NCI-H2107 (cell line): ENCODE measurements at places on chromosomes 1 and 21.
A peak's percentile ranks its signal among the peaks of the same experiment; 100 is the strongest.

DNA sequence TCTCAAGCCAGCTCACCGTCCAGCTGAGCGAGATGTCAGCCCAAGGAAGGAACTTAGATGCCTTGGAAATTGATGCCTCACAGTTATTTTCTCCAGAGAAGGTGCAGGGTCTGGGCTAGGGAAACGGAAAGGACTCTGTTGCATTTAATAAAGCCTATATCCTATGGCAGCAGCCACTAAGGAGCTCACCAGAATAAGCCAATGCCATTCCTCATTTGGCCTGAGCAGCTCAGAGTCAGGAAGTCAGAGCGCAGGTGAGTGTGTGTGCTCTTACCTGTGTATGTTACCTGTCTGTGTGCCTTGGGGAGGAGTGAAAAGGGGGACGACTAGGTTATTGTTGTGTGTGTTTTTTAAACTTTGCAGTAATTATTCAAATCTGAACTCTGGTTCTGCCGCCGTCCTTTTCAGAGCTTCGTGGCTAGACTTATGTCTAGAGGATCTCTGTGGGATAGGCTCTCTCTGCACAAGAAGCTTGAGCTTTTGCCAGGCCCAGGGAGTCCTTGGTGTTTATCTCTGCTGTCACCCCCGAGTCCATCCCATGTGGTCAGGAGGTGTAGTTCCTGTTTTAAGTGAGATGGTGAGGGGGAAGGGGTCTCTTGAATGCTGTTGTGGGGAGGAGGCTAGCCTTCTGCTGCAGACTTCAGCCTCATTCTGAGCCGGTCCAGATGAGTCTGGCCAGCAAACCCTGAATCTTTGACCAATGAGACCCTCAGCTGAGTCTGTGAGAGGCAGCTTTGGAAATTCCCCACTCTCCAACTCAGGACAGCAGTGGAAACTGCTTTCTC, 2.4 kb downstream of the TMCC2 start:
- DNase-seq = no peak

GRCh38 chr21:38178653-38179470, 77.9 kb upstream of the KCNJ15 start:
- no peak for DNase-seq

GRCh38 chr21:33846141-33846540, 69.5 kb downstream of the ATP5PO start:
- no peak for DNase-seq

- no peak for DNase-seq
These were observed 28.5 kb upstream of the XPR1 start for GRCh38 chr1:180603223-180603849.

DNA sequence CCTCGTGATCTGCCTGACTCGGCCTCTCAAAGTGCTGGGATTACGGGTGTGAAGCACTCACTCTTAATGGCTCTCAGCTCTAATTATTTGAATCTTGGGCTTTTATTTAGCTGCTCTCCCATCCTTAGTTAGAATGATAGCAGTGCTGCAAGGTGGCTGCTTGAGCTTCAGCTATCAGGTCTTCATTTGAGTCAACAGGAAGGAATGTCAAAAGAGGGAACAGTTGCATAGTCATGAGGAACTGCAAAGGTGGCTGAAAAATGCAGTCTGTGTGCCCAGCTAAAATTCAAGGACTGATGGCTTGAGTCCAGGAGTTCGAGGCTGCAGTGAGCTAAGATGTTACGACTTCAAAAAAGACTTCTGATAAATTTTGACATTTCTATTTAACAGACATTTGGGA, 55.6 kb downstream of the UCK2 start:
- DNase-seq = no peak

DNA sequence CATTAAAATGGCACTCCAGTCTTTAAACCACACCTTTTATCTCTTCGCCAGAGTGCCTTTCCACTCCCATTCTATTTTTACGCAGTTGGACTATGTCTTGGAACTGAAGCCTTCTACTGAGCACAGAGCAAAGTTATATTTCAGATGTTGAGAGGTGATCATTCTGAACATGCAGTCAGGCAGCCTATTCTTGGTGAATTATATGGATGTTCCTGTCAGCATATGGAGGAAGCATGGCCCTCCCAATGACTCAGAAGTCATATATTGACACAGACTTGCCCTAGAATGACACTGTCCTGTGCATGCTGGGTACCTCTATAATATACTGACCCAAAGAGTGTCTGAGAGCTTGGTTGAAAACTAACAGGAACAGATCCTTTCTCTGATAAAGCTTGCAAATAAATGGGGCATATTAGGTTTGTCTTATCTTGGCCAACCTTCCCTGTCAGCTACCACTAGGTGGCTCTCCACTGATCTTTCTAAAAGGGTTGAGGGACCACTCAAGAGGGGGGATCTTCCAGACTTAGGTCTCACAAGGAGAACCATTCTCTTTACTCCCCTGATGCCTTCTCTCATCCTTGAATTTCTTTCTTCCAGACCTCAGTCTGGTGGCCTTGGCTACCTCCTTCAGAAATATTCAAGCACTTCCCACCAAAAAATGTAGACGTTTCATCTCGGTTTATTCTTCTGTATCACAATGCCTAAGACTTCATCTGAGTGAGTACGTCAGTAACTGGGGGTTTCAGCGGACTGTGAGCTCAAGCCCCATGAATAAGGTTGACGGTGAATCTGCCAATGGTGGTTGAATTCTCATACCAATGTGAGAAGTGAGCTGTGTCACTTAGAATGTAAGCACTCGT, 11.8 kb upstream of the ALG14 start:
- DNase-seq = no peak

GRCh38 chr21:41666641-41667081, 100.2 kb downstream of the RIPK4 start:
- DNase-seq = no peak

GRCh38 chr1:234396092-234396491, 22.8 kb downstream of the COA6 start:
- no peak for DNase-seq

DNA sequence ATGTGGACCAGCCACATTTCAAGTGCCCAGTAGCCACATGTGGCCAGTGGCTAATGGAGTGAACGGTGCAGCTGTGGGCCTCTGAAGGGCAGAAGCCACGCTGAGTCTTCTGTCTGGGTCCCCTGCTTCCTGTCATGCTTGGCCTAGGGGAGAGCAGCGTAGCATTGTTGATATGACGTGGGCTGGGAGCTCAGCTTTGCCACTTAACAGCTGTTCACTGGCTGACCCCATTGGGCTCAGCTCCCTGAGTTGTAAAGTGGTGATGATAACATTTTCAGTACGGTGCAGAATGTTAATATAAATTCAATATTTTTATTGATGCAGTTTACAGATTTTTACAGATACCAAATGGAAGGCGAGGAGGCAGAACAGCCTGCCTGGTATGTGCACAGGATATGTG, 4.5 kb downstream of the PODN start:
- DNase-seq = no peak

- no peak for DNase-seq
These were observed 61.4 kb upstream of the LRRN2 start for GRCh38 chr1:204746838-204747442.

GRCh38 chr1:205934788-205935187, 8.5 kb downstream of the SLC26A9 start:
- DNase-seq = peak; percentile 92

GRCh38 chr1:77659879-77660593, 22.4 kb downstream of the ZZZ3 start:
- DNase-seq = no peak

- DNase-seq = no peak
These were observed 72.5 kb downstream of the RALGPS2 start for GRCh38 chr1:178797590-178797989.

DNA sequence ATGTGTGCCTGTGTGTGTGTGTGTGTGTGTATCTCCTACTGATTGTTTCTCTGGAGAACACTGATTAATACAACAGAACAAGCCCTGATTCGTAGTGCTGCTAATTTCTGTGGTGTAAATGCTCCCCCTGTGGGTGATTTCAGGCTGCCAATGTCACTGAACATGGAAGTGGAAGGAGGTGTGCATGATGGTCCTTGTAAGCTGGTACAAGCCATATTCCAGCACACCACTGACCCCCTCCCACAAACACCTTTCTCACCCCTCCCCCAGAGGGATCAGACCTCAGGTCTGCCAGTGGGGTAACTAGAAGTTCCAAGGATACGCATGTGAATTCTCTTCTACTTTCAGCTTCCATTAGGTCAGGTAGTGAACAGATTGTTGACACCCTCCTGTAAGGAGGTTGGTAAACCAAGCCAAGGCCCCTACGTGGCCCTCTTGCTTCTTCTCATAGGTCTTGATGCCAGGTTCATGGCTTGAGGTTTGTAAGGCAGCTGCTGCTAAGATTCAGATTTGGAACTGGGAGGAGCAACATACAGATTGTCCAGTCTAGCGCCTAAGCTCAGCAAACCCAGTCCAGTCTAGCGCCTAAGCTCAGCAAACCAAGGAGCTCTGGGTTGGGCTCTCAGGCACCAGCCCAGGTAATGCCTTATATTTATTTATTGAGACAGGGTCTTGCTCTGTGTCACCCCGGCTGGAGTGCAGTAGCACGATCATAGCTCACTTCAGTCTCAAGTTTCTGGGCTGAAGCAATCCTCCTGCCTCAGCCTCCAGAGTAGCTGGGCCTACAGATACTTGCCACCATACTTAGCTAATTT, 38.7 kb downstream of the DHCR24 start:
- DNase-seq = no peak

GRCh38 chr1:231581859-231582258, 44.7 kb upstream of the DISC1 start:
- DNase-seq = no peak

- DNase-seq = no peak
These were observed 29.9 kb upstream of the RPTN start for GRCh38 chr1:152188673-152189591.

GRCh38 chr1:160813215-160813614, 17.2 kb downstream of the LY9 start:
- no peak for DNase-seq

DNA sequence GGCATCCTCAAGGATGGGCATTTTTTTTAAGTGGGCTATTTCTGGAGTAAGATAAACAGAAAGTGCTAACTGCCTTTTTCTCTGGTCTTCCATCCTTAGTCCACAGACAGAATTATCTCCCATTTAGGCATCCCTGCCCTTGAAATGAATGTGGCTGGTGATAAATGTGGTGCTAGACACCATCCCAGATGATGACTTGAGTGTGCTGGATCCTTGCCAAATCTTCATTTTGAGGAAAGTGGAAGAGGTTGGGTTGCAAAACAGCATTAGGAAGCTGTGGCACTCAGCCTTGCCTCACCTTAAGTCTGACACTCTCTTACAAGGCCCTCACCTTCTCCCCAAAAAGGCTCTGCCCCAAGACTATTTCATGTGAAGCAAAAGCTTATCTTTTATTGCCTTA, 19.2 kb downstream of the MAB21L3 start:
- DNase-seq = no peak

- no peak for DNase-seq
These were observed 16.9 kb upstream of the IFNGR2 start for GRCh38 chr21:33386222-33386784.

DNA sequence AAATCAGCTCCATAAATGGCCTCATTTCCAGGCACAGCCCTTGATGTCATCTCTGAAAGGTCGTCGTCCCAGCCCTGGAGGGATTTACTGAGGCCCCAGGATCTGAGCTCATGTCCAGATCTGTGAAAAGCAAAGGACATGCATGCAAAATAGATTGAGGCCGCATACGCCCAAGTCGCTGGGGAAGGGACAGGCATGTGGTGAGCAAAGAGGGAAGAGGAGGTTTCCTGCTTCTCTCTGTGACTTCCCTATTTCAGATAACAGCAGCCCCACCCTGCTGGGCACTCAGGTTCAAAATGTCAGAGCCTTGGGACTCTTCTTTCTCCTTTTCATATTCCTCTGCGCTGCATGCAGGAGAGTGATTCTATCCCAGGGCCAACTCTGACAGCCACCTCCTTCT, 197.2 kb downstream of the ADSS2 start:
- no peak for DNase-seq

- DNase-seq = no peak
These were observed 44.9 kb downstream of the PAFAH2 start for GRCh38 chr1:25952841-25953401.

DNA sequence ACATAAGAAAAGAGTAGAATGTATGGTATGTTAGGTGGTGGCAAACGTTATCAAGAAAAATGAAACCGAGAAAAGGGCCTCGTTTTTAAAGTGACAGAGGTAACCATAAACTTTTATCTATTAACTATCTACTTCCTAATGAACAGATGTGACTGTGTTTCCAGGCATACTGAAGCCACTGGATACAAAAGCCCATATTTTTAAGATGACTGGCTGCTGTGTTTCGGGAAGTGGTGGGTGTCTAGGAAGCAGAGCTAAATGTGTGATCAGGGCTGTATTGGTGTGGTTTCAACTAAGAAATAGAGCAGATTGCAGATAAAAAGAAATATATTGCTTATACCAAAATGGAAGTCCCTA, 71.8 kb downstream of the CHRM3 start:
- DNase-seq = no peak

- DNase-seq = no peak
These were observed 70.5 kb downstream of the STUM start for GRCh38 chr1:226619031-226619430.

DNA sequence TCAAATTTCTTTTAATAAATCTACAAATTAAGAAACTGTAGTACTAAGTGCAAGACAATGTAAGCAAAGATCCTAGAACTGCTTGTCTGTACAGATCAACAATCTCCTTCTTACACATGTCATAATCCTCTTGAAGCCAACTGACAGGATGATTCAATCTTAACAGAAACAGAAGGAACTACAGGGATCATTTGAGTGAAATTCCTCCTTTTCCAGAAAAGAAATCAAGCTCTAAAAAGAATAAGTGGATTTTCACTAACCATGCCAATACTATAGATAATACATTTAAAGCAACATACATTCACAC, 53.2 kb downstream of the RAB3GAP2 start:
- DNase-seq = no peak

DNA sequence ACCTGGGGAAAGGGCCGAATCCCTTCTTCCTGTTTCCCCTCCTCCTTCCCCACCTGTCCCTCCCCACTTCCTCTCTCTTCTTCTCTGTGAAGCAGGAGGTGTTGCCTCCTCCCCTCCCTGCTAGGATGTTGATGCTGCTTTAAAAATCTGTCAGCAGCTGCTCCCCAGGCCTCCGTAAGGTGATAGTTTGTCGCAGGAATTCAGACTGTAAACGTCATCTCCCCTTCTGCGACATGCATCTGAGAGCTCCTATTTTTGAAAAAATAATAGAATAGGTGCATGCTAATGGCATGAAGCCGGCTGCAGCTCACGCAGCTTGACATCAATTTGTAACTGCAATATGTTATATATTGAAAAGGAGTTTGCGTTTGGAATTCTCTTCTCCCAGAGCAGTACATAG, 70.1 kb downstream of the KAZN start:
- DNase-seq = no peak

GRCh38 chr1:94362466-94363058, 55.6 kb upstream of the ABCD3 start:
- DNase-seq = no peak

GRCh38 chr1:107952989-107953388, 12.0 kb downstream of the VAV3 start:
- no peak for DNase-seq

- DNase-seq = no peak
These were observed 425.0 kb downstream of the SMYD3 start for GRCh38 chr1:246081856-246082668.
